ENCODE measurements at places on chromosomes 6 and 20. TPM values are rescaled to one million over a fixed set of nuclear protein-coding genes. Genes with fewer than 3 reads are reported as not detected.

RGS17 gene
- total RNA-seq = not detected

THBD gene
- not detected for total RNA-seq

TAAR6 gene
- not detected for total RNA-seq

DOK5 gene
- total RNA-seq = 5.5 TPM

TINAG gene
- total RNA-seq = not detected

LHFPL5 gene
- total RNA-seq = not detected

GSTA2 gene
- total RNA-seq = not detected

PRPH2 gene
- total RNA-seq = not detected

PDYN gene
- total RNA-seq = not detected

LPIN3 gene
- 0.65 TPM for total RNA-seq

CDK5RAP1 gene
- total RNA-seq = 45.6 TPM

CTAGE9 gene
- not detected for total RNA-seq

SLC16A10 gene
- total RNA-seq = 4.4 TPM

BRD2 gene
- 333 TPM for total RNA-seq

CCN6 gene
- not detected for total RNA-seq

ALDH5A1 gene
- total RNA-seq = 14.7 TPM

Measured in activated CD8-positive, alpha-beta memory T cell treated with anti-CD3 and anti-CD28 coated beads for 36 hours (primary cell).